ENCODE measurements at places on chromosomes 12 and 14. TPM values are rescaled to one million over a fixed set of nuclear protein-coding genes. Genes with fewer than 3 reads are reported as not detected.
A peak's percentile ranks its signal among the peaks of the same experiment; 100 is the strongest.

- DNase-seq: no peak
These were observed 97.0 kb upstream of the NEDD1 start for GRCh38 chr12:96810057-96810456.

DNA sequence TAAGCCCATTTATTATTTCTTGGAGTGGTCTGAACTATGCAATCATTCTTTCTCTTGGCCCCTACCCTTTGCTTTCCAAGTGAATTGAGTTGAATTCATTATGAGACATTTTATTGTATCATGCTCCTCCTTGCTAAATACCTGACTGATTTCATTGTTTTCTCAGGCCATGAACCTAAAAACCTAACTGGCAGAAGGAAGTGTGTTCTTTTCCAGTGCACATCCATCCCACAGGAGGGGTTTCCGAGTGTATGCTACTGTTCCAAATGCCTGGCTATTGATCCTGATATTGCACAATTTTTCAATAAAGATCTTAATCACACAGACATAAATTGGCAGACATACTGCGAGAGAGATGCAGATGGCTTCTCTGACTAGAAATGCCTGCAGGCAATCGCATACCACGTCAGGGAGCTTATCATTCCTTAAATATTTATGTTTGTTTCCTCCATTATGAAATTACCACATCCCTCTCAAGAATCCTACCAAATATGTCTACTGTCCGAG lies 162.2 kb upstream of the EGLN3 start:
- no peak for DNase-seq

- no peak for DNase-seq
These were observed 39.0 kb upstream of the C12orf75 start for GRCh38 chr12:105291531-105291930.

- no peak for DNase-seq
These were observed 1470.7 kb downstream of the AACS start for GRCh38 chr12:126535971-126536370.

- DNase-seq: peak; percentile 16
These were observed 97.0 kb downstream of the PHETA1 start for GRCh38 chr12:111271674-111272418.

GRCh38 chr14:55160989-55161388 lies 30.4 kb downstream of the DLGAP5 start:
- DNase-seq: no peak

- no peak for DNase-seq
These were observed 411.1 kb upstream of the MDGA2 start for GRCh38 chr14:48086516-48086915.

- no peak for DNase-seq
These were observed 722.1 kb downstream of the TMTC2 start for GRCh38 chr12:83408851-83409250.

GRCh38 chr12:24719293-24719721 lies 229.6 kb downstream of the BCAT1 start:
- peak; percentile 15 for DNase-seq

DNA sequence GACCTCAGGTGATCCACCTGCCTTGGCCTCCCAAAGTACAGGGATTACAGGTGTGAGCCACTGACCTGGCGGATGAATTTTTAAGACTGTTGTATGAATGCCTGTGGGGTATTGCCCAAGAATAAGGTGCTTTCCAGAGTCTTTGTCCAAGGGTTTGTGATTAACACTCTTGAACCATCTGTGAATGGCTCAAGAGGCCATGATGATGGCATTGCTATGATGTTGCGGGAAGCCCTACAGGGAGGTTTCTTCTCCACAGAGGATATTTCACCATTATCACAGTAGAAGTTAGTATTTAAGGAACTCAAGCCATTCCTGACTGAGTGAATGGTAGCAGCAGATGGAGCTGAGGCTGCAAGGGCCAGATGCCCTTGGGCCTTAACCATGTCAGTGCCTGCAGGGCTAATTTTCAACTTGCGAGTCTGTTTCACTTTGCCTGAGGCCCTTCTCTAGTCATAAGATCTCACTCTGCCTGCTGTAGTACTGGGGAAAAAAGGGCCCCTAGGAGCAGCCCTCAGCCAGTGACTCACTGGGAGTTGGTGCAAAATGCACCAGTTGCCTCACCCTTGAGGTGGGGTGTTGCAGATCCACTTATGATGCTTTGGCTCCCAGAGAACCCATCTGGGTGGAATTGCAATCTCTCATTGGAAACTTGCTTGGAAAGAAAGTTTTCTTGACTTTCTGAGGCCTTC lies 108.6 kb upstream of the FLRT2 start:
- no peak for DNase-seq

GRCh38 chr12:102379346-102380162 lies 100.8 kb downstream of the IGF1 start:
- no peak for DNase-seq

DNA sequence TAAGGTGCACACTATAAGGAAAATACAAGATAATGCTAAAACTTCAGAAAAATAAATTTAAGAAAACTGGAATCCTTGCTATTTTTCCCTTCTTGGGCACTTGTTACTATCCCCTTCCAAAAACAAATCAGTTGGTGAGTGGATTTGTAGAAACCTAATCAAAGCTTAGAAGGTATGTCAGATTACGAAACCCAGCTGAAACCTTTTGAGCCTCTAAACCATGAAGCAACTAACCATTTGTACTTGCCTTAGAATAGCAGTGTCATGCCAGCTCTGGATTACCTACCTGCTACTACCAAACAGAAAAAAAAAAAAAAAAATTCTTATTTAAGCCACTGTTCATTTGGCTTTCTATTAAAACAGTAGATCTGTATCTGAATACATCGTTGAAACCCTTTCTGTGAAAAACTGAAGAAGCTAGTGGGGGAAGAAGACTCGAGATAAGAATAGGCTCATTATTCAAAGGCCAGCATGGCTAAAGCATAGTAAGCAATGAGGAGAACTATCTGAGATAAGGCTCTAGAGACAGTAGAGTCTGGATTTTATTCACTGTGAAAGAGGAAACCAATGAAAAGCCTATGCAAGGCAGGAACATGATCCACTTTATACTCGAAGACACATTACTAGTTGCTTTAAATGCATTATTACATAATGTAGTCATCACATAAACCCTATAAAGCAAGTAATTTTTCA lies 30.2 kb downstream of the OSBPL8 start:
- no peak for DNase-seq

GRCh38 chr14:22263961-22264360 lies 325.1 kb downstream of the DAD1 start:
- no peak for DNase-seq

DNA sequence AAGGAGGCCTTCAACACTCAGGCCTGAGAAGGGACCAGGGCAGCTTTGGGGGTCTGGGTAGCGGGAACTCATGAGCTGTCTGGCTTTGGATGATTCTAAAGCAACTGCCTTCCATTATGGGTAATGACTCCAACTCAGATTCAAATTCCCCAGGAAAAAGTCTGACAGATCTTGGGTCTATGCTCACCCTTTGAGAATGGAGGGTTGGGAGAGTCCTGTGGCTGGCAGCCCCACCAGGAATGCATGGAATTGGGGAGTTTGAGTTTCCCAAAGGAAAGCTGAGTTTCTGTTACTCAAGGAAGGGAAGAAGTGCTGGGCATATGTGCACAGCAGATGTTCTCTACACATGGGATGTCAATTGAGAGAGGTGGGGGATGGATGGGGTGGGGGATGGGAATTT lies 22.4 kb upstream of the LTBP2 start:
- no peak for DNase-seq

GRCh38 chr14:50620341-50620740 lies 47.8 kb downstream of the SAV1 start:
- no peak for DNase-seq

DNA sequence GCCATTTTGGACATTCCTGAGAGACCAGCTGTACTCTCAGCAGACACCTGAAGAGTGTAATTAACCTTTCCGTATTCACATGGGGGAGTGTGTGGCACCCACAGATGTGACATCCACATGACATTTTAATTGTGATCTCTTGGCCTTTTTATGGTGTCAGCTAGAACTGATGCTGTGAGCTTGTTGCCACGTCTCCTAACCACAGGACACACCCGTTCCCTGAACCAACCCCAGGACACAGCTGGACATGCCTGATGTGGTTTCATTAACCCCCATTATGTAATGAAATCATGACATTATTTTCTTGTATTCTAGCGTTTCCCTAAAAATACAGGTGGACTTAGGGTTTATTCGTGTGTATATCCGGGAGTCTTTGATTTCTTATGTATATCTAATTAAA lies 1036.1 kb downstream of the TMEM121 start:
- no peak for DNase-seq

- DNase-seq: no peak
These were observed 769 bp downstream of the EXOC3L4 start for GRCh38 chr14:103095210-103095778.

DNA sequence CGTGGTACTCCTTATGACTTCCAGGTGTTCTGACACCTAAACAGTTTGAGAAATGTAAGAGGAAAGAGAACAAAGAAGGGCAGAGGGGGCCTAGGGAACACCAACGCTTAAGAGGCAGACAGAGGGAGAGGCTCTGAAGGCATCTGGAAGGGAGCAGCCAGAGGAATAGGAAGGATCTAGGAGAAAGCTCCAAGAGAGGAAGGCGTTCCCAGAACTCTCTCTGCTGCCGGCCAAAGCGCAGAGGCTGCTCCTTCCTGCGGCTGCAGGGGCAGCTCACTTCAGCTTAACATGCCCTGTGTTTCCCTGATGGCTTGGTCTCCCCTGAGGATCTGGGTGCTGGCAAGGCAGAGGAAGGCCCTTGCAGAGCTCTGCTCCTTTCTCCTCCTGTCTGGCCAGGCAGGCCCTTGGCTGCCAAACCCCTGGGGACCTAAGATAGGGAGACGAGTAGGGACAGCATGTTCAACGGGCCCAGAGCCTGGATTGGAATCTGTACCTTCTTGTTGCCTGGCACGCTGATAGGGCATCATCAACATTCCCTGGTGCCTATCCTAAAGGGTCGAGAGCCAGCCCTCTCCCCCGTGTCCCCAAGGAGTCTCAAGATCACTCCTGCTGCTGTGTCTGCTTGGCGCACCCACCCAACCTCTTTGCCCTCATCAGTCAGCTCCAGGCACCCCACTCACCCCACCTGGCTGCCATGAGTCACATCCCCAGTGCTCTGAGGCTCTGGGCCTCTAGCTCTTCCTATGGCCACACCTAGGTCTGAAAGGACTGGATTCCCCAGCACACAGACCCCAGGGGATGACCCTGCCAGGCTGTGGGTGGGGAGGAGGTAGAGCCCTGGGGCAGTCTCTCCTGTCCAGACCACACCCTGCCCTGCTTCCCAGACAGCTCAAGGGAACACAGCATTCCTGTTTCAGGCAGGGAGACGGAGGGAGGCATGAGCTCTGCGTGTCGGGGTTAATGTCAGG lies 45.6 kb downstream of the LTBP2 start:
- DNase-seq: no peak

- DNase-seq: no peak
These were observed 10.9 kb downstream of the PELI2 start for GRCh38 chr14:56129092-56129491.

GRCh38 chr12:79415746-79416435 lies 274.9 kb downstream of the PAWR start:
- no peak for DNase-seq

GRCh38 chr12:103868215-103868614 lies 27.2 kb upstream of the NT5DC3 start:
- DNase-seq: no peak

REM2 gene
- 0.52 TPM for total RNA-seq

PTGER2 gene
- 54.5 TPM for total RNA-seq

PYGL gene
- not detected for total RNA-seq

LRRC10 gene
- total RNA-seq: not detected

NOVA1 gene
- not detected for total RNA-seq
